ENCODE measurements at places on chromosomes 12 and 14. TPM values are rescaled to one million over a fixed set of nuclear protein-coding genes. Genes with fewer than 3 reads are reported as not detected.

DNA sequence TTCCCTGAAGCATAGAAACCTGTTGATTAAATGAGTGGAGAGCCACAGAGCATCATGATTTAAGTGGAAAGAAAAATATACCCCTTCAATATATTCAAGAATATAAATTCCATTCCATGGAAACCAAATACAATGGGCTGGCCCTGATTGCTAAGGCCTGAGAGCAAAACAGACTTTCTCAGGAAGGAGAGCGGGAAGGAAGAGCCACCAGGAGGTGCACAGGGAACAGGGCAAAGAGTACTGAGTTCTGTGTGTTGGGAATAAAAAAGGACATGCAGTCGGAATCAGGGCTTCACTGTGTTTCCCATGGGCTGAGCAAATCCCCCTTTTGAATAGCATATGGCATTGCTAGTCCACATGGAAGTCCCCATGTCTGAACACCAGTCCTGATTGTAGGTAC lies 69.7 kb upstream of the PLEKHG3 start:
- no peak for DNase-seq

DNA sequence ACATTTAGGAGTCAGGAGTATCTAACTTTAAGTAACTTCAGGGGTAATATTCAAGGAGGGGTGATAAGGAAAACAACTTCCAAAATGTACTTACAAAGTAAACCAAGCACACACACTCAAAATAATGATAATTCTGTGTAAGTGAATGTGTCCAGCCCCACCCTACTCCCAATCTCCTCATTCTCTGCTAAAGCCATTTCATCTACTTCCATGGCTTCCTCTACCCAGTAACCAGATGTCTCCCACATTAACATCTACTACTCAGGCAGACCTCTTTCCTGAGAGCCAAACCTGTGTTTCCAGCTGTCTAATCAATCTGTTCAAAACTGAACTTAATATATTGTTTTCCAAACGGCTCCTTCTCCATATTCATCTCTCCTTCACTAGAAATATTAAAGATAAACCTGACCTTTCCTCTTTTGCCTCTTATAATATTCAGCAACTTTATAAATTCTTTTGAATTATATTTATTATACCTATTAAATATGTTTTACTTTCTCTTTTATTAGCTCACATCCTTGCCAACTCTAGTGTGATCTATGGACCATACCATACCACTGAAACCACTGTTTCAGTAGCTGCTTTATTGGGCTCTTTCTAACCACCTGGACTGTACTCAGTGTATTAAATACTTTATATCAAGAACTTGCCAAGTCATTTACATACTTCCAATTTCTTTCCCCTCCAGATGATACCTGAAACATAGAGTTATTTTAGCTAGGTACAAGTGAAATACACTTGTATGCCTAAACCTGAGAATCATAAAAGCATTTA lies 170.7 kb downstream of the PPFIA2 start:
- DNase-seq: no peak

Gene EPYC
- not detected for total RNA-seq

GRCh38 chr12:45612044-45612794 lies 117.3 kb upstream of the ARID2 start:
- DNase-seq: no peak

DNA sequence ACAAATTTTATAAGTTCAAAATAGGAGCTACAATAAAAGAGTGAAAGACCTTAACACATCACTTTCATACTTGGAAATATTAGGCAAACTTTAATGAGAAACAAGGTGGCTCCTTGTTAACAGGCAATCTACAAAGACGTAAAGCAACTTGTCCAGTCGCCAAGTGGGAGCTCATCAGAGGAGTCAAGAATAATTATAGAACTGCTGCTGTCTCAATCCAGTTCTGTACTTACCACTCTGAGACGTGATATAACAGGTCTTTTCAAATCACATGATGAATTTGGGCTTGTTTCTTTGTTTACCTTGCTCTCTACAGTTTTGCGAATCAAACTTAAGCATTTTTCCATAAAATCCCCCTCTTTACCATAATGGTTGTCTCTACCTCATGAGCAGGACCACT lies 3.6 kb downstream of the YBX3 start:
- no peak for DNase-seq

- no peak for DNase-seq
Measured at GRCh38 chr12:47223848-47224213, 144.1 kb upstream of the AMIGO2 start.

DNA sequence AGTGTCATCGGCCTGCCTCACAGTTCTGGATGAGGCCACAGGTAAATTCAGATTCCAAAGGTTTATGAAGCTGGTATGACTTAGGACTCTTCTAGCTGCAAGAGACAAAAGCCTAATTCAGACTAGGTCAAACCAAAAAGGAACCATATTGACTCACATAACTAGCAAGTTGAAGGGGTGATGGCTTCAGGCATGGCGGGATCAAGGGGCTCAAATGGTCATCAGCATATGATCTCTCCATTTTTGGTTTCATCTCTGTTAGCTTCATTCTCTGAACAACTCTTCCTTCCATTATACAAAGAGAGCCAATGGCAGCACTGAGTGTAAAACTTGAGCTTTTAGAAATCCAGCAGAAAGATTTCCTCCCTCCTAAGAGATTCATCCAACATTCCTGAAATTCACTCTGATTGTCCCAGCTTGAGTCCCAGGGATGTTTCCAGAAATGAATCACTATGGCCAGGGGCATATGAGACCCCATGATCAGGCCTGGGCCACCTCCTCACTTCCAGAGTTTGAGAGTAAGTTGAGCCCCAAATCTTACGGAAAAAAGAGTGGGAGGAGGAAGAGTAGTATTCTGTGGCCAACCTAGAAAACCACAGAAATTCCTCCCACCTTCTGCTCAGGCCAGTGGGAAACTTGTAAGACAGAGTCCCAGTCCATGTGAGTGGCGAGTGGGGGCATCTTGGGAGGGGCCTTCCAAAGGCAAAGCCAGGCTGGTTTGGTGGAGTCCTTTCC lies 2.0 kb upstream of the MAP1LC3B2 start:
- no peak for DNase-seq

Gene SYNDIG1L
- 0.46 TPM for total RNA-seq

GRCh38 chr12:92899386-92900001 lies 29.6 kb downstream of the EEA1 start:
- DNase-seq: no peak

Gene CIDEB
- total RNA-seq: 145 TPM

DNA sequence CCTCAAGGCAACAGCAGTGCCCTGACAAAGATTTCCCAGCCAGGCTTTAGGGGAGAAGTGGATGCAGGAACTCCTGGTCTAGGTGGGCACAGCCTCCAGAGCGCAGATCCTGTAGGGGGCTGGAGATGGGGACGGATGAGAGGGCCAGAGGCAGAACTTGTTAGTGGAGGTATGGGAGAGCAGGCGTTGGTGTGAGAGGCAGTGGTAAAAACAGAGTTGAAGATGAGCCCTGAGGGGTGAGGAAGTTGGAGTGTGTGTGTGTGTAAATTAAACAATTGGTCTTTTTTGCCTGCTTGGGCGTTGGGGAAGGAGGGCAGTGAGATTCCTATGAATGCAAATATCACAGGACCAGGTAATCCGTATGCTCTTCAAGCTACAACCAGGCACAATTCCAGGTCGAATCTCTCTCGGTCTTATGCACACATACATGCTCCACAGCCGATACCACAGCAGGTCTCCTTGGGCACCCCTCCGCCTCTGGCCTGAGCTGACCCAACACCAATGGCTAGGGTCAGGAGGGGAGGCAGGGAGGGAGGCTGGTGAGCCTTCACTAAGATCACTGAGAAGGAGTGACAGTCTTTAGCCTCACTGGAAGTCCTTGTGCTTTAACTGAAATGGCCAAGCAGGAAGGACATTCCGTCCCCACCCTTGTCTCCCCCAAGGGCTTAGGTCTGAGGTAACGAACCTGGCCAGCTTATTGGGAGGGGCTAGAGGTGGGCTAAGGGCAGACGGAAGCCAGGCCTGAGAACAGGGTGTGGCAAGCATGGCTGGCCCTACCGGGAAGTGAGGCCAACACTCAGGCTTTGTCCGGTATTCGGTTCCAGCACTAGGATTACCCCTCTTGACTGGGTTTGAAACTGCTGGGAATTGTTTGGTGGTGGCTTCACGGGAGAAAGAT lies 1.5 kb upstream of the KRT7 start:
- DNase-seq: peak; percentile 47

Gene TAS2R50
- 4.1 TPM for total RNA-seq

Gene WSCD2
- total RNA-seq: 0.23 TPM

DNA sequence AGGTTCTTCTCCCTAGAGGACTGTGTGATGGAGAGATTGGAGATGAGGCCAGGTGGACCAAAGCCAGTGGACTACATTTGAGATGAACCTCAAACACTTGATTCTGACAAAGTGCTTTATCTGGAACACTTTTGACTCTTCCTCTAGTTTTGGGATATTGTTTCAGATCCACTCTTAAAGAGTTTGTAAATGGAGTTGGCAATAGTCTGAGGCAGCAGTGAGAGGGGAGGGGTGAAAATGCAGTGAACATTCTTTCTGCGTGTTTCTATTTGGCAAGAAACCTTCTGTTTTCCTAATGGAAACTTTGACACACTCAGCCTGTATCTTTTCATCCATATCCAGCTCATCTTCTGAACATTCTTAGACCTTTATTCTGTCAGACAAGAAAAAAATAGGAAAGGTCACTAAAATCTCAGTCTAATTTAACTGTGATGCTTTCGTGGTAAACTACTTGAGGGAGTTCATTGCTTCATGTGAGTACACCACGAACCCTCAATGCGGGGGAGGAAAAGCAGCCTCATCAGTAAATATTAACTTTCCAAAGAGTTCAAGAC lies 57.4 kb upstream of the KCNJ8 start:
- DNase-seq: no peak

GRCh38 chr12:63922474-63922873 lies 78.0 kb downstream of the SRGAP1 start:
- DNase-seq: no peak

- no peak for DNase-seq
Measured at GRCh38 chr12:8676651-8677050, 14.0 kb upstream of the MFAP5 start.

DNA sequence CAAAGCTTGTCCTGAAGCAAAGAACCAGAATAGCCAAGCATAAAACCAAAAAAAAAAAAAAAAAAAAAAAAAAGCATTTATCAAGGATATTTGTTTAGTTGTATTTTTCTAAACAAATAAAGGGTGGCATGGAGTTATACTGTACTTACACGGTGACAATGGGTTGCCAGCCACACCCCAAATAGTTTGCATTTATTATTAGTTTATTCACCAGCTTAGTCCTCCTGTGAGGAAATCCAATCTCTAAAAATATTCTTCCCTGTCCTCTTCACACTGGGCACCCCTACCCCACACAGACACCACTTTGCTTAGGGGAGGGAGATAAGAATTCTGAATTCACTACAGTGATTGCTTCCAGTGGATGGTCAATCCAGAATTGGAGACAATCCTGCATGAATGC lies 18.9 kb downstream of the PLEKHG7 start:
- no peak for DNase-seq

Gene FKBP11
- total RNA-seq: 65.3 TPM

Gene CCDC59
- total RNA-seq: 35.2 TPM

DNA sequence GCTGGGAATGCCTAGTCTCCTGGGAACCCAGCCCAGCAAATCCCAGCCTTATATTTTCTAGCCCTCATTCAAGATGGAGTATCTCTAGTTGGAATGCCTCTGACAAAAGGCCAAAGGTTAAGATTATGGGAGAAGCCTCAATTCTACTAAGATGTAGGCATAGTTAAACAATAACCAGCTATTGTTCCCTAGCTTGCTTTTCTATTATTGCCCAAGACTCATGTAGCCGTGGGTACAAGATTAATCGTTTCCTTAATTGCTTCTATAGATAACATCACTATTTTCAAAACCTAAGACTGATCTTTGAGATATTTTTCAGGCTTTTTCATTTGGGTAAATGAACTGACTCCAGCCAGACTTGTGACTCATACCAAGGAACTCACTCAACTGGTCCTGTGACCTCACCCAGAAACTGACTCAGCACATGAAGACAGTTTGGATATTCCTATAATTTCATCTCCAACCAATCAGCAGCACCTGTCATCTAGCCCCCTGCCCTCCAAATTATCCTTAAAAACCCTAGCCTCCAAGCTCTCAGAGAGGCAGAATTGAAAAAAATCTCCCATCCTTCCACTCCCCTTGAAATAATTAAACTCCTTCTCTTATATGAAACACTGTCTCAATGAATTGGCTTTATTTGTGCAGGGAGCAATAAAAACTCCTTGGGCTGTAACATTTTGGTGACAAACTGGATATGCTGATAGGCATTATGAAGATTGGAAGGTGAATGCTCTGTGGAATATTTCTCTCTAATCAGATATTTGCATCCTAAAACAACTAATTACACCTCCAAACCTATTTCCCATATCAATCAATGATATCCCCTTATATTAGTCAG lies 589.0 kb downstream of the C12orf50 start:
- no peak for DNase-seq

Gene CCDC197
- total RNA-seq: not detected

GRCh38 chr12:57044468-57044867 lies 5.5 kb downstream of the MYO1A start:
- DNase-seq: no peak

DNA sequence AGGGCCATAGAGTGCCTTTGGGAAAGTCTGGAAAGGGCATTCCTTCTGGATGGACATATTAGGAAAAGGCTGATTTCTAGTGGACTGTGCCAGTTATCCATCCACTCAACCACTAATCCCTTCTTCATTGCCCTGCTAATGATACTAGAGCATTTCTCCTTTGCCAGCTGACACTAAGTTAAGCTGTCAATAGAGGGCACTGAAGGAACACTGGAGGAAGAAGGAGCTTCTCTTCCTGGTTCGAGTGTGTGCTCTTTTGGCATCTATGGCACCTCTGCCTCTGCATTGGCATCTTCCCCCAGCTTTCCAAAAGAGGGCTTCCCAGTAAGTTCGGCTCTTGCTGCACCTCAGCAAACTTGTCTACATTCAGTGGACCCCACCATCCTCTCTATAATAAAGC lies 165.4 kb downstream of the DERA start:
- no peak for DNase-seq

- no peak for DNase-seq
Measured at GRCh38 chr12:41512497-41512896, 324.4 kb downstream of the PDZRN4 start.

GRCh38 chr14:47660158-47660557 lies 15.2 kb downstream of the MDGA2 start:
- no peak for DNase-seq

DNA sequence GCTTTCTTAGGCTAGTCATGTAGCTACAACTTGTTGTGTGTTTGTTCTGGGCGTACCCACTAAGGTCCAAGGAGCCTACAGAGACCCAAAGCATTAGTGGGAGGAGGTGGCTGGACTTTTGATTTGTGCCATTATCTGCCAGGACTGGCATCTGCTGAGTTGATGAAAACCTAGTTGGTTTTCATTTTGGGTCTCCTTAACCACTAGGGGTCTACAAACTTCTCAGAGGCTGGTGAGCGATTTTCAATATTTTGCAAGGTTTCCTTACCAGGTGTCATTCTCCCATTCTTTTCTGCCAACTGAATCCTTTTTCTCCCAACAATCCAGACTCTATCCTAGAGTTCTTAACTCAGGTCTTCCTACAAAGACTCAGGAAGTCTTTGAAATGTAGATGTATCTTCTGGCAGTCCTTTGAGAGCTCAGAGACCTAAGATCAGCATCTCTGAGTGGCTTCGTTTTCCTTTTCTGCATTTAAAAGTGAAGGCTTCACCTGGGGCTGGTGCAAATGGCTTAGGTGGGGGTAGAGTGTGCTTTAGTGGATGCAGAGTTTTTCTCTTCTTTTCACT lies 150.0 kb upstream of the RMST start:
- no peak for DNase-seq

Gene RNASE1
- total RNA-seq: 219 TPM

- DNase-seq: no peak
Measured at GRCh38 chr12:63226792-63227463, 75.9 kb upstream of the AVPR1A start.

GRCh38 chr14:72155379-72155993 lies 223.3 kb downstream of the RGS6 start:
- DNase-seq: no peak
